ENCODE measurements at places on chromosomes 13 and 19. TPM values are rescaled to one million over a fixed set of nuclear protein-coding genes. Genes with fewer than 3 reads are reported as not detected.

Gene COX7A1
- total RNA-seq: 46.6 TPM

Gene PCSK4
- 1.9 TPM for total RNA-seq

Gene MUC16
- total RNA-seq: 1.6 TPM

Gene CEACAM1
- 2.0 TPM for total RNA-seq

Gene PSMC4
- 57.0 TPM for total RNA-seq
